ENCODE measurements at places on chromosomes 5 and 9.

DNA sequence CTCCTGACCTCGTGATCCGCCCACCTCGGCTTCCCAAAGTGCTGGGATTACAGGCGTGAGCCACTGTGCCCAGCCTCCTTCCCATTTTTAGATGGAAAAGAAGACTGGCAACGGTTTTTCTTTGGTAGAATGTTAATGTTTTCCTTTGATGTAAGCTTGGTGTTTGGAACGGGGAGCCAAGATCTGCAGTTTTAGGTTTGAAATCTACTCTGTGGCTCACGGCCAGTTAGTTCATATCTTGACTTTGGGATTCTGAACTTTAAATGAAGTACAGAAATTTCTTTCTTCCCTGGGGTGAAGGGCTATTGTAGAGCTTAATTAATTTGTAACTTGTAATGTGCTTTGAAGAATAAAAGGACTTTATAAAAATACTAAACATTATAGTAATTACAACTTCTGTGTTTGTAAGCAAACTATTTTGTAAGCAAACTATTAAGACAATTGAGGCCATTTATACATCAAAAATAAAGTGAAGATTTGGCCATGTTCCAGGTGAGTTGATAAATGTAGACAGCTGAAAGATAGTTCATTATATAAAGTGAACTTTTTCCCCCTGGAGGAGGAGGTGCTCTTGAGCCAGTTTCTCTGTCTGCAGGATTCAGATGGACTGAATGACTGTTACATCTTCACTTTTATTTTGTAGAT, 117.1 kb upstream of the TUT7 start:
- DNase-seq, result no peak

DNA sequence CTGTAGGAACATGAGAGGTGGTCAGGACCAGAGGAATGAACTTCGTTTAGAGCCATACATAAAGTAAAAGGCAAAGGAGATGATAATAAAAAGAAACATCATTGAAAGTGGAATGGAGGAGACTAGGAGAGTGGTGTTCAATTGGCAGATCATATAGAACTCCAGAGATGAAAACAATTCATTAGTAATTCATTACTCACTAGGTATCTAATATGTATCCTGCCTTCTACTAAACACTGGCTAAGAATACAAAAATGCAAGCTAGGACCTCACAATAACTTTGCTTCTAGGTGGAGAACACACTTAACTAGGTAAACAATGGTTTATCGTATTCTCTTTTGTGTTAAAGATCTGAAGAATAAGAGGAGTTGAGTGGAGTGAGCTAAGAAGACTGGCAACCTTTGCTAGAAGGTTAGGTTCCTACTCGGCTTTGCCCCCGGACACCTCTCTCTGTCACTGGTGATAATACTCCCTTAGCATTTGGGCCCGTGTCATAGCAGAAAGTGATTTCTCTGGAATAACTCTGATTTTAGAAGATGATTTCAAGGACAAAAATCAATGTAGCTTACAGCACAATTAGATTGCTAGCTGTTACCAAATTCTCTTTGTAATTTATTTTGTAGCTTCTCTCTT, 88.6 kb upstream of the IFNE start:
- no peak for DNase-seq

DNA sequence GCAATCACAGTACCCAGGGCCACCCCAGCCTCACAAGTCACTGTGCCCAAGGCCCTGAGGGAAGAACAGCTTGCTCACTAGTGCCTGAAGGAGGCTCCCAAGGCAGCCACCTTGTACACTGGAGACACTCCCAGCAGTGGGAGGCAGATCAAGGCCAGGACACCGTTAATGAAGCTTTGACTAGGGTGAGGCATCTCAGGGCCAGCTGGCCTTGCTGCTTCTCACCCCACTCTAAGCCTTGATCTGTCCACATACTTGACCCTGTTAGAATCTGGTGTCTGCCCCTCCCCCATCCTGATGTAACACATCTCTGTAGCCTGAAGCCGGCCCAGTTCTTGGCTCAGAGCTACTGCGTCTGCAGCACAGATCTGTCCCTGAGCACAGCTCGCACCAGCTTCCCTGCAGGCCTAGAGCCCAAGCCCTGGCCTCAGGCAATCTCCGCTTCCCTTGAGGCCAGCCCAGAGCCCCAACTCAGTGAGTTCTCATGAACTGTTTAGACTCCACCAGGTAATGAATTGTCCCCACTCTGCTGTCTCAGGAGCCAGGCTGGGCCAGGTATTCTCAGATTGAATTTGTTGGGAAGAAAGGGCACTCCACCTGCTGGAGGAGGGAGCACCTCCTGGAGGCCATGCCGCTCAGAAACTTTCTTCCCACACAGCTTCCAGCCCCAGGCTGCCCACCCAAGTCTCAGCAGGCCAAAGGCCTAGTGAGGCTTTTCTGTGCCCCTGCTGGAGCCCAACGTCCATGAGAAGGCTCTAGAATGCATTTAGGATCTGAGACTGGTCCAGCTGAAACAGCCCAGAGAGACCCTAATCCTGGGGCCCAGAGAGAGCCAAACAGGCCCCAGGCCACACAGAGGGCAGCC, 13.4 kb upstream of the JADE2 start:
- DNase-seq, result peak; percentile 74

- DNase-seq, result peak; percentile 38
Observed at GRCh38 chr9:38226491-38226951, 157.5 kb upstream of the SHB start.

DNA sequence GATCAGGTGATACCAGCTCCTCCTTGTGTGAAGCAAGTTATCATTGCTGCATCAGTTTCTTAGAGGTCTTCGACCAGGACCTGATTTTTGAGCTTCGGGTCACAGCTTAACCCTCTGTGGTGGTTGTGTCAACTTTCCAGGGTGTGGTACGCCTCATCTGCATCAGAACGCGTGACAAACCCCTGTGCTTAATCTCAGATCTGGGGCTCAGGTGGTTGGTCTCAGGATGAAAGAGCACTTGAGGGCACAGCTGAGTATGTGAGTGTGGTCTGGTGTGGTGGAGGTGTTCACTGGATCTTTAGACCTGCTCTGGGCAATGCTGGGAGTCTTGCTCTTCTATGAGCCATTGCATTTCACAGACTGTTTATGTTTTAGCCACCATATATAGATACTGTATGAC, 64.1 kb downstream of the OSTF1 start:
- DNase-seq, result no peak

- DNase-seq, result no peak
Observed at GRCh38 chr9:69090946-69091345, 55.4 kb downstream of the FXN start.
